K562 (cell line): ENCODE measurements at places on chromosomes 2 and 18. TPM values are rescaled to one million over a fixed set of nuclear protein-coding genes. Genes with fewer than 3 reads are reported as not detected.

- no peaks in the 10 kb centered on the region for H3K36me3 ChIP-seq
- H3K27ac ChIP-seq = no peak overlapping the region
- no peak overlapping the region for H3K4me3 ChIP-seq
- H3K27me3 ChIP-seq = no peaks in the 10 kb centered on the region
- no peaks in the 10 kb centered on the region for H3K4me1 ChIP-seq
- no peak for DNase-seq
Observed at GRCh38 chr2:114534116-114535084, 92.0 kb downstream of the DPP10 start.

DNA sequence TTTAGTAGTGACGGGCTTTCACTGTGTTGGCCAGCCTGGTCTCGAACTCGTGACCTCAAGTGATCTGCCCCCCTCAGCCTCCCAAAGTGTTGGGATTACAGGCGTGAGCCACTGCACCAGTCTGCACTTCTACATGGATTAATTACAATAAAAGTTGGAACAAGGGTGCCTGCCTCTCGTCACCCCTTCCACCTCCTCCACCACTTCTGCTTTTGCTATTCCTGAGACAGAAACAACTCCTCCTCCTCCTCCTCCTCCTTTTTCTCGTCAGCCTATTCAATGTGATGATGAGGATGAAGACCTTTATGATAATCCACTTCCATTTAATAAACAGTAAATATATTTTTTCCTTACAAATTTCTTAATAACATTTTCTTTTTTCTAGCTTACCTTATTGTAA, 35.2 kb downstream of the SRBD1 start:
- no peaks in the 10 kb centered on the region for H3K4me1 ChIP-seq
- H3K4me3 ChIP-seq = no peak overlapping the region
- H3K27me3 ChIP-seq = no peaks in the 10 kb centered on the region
- H3K27ac ChIP-seq = no peak overlapping the region
- peaks cover 38% of the 10 kb centered on the region; the same call in 2 of the 3 replicates for H3K36me3 ChIP-seq

GRCh38 chr2:100206731-100207255, 64.4 kb upstream of the AFF3 start:
- DNase-seq = no peak
- peaks cover 13% of the 10 kb centered on the region for H3K27me3 ChIP-seq
- no peak overlapping the region for H3K4me3 ChIP-seq
- no peaks in the 10 kb centered on the region for H3K4me1 ChIP-seq
- H3K27ac ChIP-seq = no peak overlapping the region

Gene BOK
- 2.6 and 3.3 TPM in 2 replicates for total RNA-seq
